Activated CD8-positive, alpha-beta memory T cell treated with anti-CD3 and anti-CD28 coated beads for 4 hours (primary cell): ENCODE measurements at places on chromosomes 13 and 19.

DNA sequence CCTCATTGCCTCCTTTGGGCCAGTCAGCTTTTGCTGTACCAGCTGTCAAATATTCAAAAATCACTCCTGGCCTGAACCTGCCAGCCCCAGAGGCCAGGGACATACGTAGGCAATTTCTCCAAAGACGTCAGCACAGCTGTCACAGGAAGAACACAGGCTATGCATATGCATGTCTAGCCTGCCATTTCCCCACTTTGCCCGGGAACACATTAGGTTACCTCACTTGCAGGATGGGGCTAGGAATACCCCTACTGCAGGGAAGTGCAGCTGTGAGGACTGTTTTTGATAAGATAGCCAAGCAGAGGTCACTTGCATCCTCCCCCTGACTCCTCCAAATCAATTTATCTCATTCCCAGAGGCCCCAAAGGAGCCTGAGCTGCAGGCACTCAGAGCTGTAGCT is 2.8 kb downstream of the ZNF667 start:
- DNase-seq, result no peak

DNA sequence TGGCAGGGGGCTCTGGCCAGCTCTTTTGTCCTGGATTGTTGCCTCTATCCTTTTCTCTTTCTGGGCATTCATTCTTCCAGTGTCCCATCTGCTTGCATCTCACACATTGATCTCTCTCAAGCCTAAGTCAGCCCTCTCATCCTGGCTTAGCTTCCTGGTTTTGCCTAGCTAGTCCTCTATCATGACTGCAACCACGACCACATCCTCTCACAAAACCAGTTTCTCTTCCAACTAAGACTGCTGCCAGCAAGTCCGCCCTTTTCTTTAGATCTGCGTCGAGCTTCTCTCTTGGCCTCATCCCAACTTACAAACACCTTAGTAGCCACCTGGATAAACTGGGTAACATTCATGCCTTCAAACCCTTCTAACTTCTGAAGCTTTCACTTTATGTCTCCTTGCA is 212.2 kb upstream of the HTR2A start:
- DNase-seq, result no peak

GRCh38 chr19:19140476-19140875 is 2.2 kb upstream of the TMEM161A start:
- no peak for DNase-seq

DNA sequence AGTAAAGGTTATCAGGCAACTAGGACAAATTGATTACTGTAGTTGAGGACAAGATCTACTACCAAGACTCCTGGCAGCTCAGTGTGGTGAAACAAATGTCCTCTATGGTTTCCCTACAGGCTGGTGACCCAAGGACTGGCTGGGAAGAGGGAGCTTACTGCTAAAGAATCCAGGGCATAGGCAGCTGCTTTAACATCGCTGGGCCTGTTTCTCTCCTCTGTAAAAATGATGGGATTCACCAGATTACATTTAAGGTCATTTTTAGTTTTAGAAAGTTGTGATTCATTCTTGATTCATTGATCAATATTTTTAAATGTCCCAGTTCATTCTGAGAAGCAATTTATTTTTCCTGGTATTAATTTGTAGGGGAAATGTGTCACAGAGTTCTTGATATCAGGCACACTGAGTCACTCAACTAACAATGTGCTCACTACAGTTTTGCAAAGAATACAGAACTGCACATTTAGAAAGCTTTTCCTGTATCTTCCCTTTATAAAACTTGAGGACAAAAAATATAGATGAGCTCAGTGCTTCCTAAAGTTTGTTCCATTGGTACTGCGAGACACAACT is 19.6 kb upstream of the FAM124A start:
- no peak for DNase-seq

DNA sequence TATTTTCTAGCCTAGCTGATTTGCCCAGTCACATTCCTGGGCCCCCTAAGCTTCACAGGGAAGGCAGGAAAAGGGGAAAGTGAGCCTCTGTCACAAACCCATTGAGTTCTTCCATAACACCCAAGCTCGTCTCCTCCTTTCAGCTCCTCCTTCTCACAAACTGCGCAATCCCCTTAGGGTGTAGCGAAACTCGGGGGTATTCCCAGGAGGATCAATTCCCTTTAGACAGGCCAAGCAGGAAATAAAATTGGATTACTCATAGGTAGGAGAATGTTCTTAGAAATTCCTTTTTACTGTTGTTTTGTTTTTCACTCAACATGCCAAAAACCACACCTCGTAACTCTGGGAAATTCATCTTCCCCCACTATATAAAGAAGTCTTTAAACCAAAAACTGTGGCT is 139.3 kb downstream of the IRS2 start:
- DNase-seq, result no peak

DNA sequence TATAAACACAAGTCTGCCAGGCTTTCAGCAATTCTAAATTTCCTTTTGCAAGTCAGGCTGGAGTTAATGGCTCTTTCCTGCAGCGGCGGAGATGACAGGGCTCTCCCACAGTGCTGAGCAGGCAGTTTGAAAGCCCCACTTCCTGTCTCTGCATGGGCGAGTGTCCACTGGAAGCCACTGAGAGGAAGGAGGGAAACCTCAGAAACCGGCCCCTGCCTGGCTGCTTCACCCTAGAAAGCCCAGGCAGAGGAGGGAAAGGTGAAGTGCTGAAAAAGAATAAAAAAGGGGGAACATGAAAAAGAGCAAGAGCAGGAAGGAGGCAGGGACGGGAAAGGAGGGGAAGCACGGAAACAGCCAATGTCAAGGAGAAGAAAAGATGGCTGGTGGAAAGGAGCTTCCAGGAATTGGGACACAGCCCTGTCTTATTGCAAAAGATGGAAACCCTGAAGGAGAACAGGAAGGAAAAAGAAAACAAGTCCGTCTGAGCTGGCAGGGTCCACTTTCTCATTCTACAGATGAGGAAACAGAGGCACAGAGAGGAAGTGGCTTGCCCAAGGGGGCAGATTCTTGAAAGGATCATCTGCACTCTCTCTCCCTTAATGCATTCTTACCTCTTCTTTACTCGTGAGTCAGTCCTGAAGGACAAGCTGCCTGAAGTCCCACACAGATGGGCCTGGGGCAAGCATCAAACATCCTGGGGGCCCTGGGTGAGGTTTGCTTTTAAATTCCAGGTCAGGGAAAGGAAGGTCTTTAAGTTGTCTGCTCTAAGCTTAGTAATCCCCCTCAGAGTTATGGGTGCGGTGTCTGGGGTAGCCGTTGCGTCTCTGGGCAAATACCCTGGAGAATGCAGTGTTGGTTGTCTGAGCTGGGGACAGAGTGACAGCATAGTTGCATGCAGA is 38.8 kb upstream of the ALOX5AP start:
- DNase-seq, result no peak

GRCh38 chr13:21672796-21673538 is 2.1 kb downstream of the FGF9 start:
- no peak for DNase-seq

- no peak for DNase-seq
Measured at GRCh38 chr19:11007385-11007784, 46.6 kb downstream of the SMARCA4 start.

DNA sequence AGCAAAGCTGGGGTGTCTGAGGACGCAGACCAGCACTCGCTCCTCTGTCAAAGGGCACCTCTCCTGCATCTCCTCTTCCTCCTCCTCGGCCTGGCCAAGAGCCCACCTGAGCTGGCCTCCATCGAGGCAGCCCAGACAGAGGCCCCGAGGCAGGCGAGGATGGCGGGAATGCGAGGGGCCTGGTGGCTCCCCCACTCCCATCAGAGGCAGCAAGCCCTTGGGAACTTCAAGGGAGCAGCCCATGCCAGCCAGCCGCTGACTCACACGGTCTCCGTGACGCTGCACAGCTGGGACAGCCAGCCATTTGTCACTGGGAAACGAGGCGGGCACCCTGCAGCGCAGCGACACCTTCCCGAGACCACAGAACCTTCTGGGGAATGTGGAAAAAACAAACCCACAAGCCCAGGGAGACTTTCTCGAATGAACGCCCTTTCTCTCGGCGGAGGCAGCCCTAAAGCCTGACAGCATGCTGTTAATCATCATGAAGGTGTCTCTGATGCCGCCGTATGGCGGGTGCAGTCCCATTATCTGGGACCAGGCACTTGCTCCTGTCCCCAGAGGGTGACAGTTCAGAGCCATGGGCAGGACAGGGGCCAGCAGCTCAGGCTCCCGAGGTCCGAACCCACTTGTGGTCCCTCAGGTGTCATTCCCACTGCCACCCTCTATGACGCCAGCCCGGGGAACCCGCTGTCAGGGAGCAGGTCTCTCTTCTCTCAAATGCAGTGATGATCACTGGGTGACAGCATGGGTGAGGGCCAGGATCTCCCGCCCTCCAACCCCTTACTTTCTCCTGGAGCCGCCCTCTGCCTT is 53.0 kb downstream of the PEPD start:
- no peak for DNase-seq

DNA sequence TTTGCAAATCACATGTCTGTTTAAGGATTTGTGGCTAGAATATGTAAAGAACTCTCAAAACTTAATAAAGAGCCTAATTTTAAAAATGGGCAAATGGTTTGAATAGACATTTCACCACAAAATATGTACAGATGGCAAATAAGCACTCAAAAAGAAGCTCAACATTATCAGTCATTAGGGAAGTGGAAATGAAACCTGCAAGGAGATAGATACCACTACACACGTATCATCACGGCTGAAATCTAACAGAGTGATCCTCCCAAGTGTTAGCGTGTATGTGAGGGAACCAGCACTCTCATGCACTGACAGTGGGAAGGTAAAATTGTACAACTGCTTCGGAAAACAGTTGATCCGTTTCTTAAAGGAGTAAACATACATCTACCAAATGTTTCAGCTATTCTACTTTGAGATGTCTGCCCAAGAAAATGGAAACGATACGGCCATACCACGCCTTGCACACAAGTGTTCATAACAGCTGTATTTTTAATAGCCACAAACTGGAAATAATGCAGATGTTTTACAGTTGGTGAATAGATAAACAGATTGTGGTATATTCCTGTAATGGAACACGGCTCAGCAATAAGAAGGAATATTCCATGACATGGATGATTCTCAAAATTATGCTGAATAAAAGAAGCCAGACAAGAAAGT is 14.5 kb downstream of the ARHGEF7 start:
- no peak for DNase-seq

- no peak for DNase-seq
Measured at GRCh38 chr19:51427201-51427600, 9.8 kb upstream of the SIGLEC10 start.

DNA sequence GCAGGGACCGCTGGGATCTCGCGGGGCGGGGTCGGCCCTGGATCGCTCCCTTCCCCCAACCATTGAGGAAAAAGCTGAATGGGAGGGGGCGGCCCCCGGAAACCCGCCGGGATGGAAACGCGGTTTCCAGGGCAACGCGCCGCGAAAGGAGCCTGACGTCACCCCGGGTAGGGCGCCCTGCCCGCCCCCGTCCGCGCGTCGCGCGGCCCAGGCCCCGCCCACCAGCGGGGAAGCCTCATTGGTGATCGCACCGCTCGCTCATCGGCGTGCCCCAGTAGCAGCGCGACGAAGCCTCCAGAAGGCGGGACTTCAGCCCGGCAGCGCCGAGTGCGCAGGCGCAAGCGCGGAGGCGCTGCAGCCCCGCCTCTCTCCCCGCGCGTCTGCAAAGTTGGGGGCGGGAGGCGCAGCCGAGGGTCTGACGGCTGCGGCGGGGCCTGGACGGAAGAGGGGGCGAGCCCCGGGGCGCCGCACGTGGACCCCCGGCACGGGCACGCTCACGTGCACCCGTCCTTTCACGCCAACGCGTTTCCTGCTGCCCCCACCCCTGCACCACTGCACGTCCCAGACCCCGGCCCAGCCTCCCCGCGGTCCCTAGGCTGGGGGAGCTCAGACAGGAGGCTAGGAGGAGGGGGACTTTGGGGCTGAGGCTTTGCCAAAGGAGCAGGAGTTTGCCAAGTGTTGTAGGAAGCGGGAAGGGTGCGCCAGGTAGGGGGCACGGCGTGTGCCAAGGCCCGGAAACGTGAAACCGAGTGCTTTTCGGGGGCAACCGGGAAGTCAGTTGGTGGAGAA is 8.2 kb upstream of the CIRBP start:
- DNase-seq, result peak; percentile 95

DNA sequence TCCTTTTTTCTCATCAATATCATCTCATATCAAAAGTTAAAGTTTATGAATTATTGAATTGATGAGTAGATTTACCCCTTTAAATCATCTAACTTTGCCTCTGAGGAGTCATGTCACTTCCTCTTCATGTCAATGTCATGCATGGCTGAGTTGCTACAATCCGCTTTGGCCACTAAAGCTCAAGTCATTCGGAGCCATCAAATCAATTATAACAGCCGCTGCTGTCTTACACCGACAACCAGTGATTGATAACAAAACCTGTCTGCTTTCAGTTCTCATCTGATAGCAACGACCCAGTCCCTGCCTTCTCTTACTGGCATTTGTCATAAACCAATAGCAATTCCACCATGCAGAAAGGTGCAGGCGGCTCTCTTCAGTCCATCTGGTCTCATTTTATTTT is 429.3 kb downstream of the DIAPH3 start:
- no peak for DNase-seq

DNA sequence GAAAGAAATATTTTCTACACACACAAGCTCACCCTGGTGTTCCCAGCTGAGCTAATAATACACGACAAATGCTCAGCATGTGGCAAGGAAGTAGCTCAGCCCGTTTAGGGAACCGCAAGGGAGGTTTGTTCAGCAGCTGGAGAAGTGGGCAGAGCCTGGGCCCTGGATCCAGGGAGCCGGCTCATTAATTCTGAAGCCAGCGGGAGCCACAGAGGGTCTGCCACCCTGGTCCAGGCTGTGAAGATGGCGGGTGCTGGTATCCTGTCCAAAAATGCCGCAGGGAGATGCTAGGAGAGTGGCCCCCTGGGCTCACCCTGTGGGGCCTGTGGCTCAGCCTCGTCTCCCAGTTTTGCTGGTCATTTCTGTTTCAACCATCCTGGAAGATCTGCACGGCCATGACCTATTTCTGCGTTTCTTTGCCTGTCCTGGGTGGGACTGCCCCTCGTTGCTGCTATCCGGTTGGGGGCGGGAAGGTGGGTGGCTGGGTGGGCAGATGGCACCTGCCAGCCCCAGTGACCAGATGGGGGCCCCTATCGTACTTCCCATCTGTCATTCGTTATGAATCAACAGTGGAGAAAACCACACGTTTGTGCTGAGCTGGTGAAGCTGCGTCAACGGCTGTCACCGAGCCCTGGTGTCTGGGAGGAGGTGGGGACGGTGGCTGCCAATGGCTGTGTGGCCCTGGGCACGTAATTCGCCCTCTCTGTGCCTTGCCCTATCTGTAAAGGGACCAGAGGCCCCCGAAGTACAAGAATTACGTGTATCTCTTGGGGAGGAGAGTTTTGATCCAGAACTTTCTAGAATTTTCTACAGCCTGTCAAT is 2.7 kb upstream of the GNA15 start:
- DNase-seq, result peak; percentile 54

GRCh38 chr19:15419413-15420025 is 731 bp upstream of the AKAP8L start:
- DNase-seq, result no peak

GRCh38 chr13:45162821-45163220 is 38.0 kb downstream of the KCTD4 start:
- DNase-seq, result no peak
